ENCODE measurements at places on chromosomes 4 and X.

DNA sequence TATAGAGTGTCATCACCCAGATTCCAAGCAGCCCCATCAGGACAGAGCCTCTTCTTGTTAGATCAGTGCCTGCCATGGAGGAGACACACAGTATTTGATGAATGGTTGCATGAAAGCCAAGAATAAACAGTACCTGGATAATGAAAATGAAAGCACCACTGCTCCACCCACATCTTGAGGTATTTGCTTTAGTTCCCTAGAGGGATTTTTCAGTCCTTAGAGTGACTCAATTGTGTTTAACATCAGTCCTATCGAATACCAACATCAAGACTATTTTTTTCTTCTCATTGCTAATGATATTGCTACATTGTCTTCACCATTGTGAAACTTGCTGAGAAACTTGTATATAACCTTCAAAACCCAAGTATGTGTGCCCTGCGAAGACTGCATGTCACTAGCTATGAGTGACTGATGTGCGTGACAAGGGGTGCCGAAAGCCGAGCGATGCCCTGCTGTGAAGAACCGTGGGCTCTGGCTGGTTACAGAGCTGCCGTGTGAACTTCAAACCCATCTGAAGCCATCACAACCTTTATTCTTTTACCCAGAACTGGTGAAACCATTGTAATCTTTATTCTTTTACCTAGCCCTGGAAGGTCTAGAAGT lies 211.3 kb upstream of the FAT1 start:
- no peak for DNase-seq

GRCh38 chr4:12734586-12734985 lies 749.6 kb downstream of the RAB28 start:
- no peak for DNase-seq

DNA sequence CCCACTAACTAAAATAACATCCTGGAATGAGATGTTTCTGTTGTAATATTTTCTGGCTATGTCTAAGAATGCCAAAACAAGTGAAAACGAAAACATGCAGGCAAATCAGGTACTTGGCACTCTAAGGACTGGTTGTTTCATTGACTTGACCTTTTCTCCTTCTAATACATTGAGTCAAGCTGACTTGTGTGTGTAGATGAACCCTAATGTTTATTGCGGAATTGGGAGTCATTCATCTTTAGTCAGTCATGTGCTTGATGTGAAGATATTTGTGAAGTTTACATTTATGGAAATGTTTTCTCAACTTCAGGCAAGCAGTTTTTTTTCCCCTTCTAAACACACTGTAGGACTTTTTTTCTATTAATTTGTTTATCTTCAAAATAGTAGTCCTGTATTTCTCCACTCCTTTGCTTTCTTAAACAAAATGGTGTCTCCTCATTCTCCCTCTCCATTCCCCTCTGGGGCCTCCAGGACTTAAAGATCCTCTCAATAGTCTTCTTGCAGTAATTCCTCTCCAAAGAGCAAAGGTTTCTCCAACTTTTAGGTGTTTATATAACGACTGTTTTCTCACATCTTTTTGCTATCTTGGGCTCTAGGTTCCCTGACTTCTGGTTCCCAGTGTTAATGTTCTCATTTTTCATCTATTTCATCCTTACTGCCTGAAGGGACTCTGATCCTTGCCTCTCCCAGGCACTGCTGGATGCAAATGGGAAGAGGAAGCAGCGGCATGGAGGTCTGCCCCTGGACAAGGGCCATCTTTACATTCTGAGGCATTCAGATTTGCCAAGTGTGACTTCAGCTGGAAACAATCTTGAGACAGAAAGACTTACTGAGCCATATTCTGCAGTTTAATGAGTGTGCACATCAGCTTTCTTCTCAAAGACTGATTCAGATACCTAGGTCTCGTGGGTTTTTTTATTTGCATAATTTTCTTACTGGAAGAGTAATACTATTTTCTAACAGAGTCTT lies 166.4 kb downstream of the ARHGAP6 start:
- no peak for DNase-seq

DNA sequence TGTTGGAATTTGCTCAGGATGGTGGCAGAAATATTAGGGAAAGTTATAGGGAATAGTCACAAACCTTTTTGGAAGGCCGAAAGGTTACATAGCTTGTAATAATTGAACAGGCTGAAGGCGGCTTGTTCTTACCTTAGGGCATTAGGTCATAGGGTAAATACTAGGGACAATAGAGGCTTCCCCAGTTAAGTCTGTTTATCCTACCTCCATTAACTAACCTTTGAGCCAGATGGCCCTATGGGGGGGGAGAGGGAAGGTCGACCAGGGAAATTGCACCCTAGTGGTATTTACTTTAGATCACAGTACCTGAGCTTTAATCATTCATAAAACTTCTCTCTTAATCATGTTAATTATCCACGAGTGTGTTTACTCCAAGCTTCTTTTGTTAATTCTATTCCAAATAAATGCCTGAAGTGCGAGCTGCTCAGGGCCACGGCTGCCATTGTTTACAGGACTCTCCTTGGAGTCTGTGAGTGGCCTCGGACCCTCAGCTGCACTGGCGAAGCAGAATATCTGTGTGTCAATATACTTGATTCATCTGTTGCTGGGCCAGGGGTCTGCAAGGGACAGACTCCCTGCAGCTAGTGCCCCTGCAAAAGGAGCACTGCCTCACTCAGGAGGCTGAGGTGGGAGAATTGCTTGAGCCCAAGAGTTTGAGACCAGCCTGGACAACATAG lies 22.9 kb downstream of the PAGE2 start:
- no peak for DNase-seq

GRCh38 chrX:112877771-112878173 lies 37.1 kb upstream of the AMOT start:
- DNase-seq, result no peak

DNA sequence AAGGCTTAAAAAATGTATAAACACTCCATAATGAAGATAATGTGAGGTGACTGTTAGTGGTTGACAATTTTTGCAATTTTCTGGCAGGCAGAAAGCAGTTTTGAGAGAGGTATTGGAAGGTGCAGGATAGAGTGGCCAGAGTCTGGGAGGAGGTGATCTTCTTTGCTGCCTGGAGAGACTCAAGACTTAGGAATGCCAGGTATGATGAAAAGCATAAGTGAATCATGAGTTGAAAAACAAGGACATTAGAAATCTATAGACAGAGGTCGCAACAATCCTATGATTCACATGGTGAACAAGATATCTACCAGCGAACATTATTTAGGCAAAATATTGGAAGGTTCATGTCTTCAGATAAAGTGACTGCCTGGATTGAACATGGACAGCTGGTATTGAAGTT lies 118.5 kb downstream of the CFAP299 start:
- DNase-seq, result no peak

DNA sequence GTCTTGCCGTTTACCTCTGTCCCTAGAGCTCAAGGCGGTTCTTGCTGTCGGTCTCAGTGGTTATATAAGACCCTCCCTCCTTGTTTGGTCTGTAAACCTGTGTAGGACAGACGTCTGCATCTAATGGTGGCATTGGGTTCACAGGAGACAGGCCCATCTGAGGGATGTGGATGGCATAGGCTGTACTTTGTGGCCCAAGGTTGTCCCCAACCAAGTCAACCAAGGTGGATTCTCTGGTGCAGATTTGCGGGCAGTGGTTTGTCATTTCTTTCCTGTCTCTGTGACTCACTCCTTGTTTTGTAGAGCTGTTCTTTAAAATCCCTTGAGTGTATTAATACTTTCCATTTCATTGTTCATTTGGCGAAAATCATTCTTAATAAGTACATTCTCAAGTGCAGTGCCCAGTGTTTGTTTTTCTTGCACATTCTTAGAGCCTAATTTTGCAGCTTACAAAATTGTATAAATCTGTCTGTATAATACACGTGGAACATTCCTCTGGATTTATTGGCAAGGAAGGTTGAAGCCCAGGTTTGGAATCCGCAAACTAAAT lies 68.0 kb upstream of the TLR2 start:
- DNase-seq, result no peak
